HEK293T (cell line): ENCODE measurements at places on chromosomes 11 and 22.

DNA sequence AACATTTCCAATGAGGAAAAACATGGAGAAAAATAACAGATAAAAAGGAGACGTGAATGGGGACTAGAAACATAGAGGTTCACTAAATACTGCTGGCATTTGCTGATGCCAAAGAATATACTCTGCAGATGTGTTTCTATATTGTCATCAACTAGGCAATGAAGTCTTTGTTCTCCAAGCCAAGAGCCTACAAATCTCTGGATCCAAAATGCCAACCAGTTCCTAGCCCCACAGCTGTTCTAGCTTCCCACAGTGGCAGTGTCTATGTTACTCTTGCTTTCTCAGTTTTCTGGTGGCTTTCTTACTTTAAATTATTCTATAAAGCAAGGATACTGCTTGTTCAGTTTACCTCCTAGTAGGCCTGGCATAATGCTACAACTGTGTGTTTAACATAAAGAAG lies 977.9 kb upstream of the CCDC90B start:
- DNase-seq, result no peak

DNA sequence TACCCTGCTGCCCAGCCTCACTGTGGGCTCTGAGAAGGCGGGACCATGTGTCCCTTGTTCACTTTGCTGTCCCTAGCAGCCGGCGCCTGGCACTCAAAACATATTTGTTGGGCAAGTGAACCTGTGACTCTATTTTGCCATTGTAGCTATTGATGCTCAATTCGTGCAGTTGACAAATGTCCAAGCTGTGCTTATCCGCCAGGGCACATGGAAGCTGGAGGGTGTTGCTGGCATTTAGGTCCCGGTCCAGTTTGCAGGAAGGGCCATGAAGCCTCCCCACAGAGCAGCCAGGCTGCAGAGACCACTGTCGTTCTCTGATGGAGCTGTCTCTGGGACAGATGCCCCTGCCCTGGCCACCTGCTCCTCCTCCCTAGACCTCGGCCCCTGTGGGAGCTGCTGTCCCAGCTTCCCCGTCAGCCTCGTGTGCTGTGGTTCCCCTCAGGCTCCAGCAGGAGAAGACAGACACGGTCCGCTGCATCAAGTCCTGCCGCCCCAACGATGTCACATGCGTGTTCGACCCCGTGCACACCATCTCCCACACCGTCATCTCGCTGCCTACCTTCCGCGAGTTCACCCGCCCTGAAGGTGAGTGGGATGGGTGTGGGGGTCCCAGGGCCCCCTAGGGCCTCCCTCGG lies 71.5 kb downstream of the FBLN1 start:
- no peak for DNase-seq

DNA sequence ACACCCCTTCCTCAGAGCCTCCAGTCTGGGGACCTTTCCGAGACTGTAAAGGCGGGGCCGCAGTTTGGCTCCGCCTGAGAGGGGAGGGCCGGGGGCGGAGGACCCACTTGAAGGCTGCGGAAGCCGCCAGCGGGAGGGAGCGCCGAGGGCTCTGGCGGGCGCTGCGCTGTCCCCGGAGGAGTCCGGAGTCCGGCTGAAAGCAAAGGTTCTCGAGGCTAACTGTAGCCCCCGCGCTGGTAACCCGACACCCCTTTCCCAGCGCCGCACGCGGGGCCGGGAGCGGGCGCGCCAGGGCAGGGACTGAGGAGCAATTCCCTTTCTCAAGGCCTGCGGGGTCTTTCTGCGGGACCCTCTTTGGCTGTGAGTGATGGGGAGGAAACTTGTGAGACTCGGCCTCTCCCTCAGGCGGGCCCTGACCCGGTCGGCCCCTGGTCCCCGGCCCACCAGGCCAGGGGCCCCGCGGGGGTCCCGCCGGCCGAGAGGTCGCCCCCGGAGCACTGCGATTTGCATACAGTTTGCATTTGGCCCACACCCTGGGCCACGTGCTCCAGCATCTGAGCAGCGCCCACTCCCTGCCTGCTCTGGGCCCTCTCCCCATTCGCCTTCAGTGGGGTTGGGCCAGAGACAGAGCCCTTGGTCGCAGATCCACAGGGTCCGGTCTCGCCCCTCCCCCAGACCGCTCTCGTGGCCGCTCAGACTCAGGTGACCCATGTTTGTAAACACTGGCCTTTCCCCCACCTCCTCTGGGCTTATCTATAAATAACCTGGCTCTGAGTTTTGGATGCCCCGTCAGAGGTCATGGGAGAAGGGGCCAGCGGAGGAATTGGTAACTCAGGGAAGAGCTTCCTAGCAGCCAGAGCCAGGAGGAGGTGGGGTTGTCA lies 519 bp upstream of the ART5 start:
- DNase-seq, result peak; percentile 93

DNA sequence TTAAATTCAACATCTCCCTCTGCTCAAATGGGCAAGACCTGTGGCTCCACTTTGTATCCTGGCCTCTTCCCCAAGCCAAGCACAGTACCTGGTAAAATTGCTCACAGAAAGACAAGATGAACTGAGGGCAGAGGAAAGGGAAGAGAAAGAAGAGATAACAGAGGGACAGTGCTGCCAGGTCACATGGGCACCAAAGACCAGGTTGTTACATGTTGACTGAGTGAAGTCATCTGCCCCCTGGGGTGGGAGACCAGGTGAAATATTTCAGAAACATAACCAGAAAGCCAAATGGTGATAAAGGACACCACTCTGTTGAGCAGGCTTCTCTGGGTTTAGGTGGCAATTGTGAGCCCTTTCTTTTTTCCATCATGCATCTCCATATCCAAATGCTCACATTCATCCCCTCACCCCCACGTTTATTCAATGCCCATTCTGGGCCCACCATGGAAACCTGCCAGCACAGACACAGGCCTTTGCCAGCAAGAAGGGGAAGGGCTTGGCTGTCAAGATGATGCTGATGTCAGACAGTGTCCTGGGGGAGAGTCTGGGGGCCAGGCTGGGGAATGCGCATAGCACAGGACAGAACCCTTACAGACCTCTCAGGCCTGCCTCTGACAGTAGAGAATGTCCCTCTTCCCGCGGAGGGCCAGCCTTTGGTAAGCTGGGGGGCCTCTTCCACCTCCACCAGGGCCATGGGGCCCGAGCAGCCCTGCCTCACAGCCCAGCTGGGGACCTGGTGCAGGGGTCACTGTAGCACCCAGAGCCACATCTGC lies 51.6 kb downstream of the DGCR2 start:
- no peak for DNase-seq

GRCh38 chr22:35703861-35704584 lies 13.6 kb upstream of the APOL5 start:
- no peak for DNase-seq
